ENCODE measurements at places on chromosomes 13 and 19. TPM values are rescaled to one million over a fixed set of nuclear protein-coding genes. Genes with fewer than 3 reads are reported as not detected.

Gene PRODH2
- polyA plus RNA-seq: 15.6 TPM

Gene SPACA4
- not detected for polyA plus RNA-seq

Gene ZAR1L
- not detected for polyA plus RNA-seq

- no peak for DNase-seq
Measured at GRCh38 chr19:55527197-55528029, 9.5 kb downstream of the SBK2 start.

DNA sequence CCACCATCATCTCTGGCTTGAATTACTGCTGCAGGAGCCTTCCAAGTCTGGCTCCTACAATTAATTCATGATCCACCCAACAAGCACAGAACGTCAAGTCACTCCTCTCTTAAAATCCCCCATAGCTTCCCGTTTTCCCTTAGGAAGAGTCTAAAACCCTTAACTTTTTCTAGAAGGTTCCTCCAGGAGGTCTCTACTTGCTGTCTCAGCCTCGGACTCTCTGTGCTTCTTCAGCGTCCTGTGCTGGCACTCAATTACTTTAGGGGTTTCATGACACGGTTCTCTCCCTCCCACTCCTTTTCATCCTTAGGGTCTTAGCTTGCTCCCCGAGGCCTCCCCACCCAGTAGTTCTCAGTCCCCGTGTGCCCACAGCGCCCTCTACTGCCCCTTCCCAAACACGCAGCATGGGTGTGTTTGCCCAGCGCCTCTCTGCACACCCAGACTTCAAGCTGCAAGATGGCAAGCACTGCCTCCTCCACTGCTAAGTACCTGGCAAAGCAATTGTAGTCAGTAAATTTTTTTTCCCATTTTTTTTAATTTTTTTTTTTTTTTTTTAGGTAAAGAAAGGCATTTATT lies 25.8 kb upstream of the MAP3K10 start:
- peak; percentile 29 for DNase-seq

DNA sequence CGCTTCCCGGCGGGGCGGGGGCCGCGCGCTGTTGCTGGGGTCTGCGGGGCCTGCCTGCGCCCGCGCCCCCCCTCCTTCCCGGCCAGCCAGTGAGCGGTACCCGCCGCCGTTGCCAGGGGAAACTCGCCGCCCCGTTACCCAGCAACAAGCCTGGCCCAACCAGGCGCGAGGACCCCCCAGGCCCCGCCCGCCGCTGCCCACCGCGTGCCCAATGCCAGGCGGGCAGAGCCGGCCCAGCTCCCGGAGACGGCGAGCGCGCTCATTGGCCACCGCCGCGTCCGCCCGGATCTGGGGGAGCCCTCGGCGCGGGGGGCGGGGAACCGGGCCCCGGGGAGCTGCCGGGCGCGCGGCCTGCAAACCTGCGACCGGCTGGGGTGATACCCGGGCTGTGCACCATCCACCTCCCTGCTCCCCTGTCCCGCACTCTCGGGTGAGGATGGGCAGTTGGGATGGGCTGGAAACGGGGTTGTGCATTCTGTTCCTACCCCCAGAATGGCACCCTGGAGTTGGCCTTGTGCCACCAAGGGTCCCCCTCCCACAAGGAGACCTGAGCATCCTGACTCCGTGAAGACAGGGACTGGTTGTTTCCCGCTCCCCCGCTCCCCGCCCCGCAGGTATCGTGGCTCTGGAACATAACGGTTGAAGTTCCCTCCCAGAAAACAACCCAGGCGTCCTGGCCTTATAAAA lies 8.8 kb upstream of the BBC3 start:
- DNase-seq: no peak

DNA sequence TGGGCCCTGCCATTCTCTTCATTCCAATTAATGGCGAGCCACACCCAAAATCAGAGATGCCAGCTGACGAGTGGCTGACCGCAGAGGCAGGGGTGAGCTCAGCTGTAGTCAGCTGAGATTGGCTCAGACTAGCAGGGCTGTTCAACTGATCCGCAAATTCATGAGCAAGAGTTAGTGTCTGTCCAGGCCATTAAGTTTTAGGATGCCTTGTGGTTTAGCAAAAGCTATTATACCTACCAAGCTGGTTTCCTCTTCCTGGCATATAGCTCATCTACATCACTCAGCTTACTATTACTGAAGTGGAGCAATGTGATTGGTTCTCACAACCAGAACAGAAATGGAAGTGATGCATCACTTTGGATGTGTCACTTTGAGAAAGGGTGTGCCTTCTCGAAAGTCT lies 148.7 kb downstream of the NALCN start:
- DNase-seq: no peak

GRCh38 chr19:32652894-32653598 lies 21.9 kb downstream of the ANKRD27 start:
- DNase-seq: no peak

DNA sequence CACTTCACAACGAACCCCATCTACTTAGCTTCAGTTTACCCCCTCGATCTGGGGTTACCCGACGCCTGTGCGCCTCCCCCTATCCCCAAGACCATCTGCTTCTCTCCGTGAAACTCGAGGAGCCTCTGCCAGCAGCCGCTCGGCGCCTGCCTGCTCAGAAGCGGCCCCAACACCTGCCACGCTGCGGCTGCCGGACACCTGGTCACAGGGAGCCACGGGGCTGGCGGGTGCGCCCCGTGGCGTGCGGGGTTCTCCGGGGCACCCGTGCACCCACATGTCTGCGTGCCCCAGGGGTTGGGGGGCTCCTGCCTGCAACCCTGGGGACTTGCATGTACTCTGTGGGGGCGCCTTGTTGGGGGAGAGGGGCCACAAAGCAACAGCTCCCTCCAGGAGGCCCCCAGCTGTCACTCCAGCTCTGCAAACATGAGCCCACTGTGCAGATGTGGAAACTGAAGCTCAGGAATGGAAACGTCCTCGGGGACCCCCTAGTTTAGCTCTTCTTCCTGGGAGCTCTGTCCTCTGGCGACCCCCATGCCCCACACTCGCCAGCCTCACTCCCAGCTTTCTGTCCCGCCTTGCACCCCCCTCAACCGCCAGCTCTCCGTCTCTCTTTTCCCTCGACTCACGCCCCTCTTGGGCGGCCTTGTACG lies 7.0 kb upstream of the SEMA6B start:
- DNase-seq: no peak

- DNase-seq: no peak
Measured at GRCh38 chr13:33127009-33127551, 110.9 kb downstream of the KL start.

DNA sequence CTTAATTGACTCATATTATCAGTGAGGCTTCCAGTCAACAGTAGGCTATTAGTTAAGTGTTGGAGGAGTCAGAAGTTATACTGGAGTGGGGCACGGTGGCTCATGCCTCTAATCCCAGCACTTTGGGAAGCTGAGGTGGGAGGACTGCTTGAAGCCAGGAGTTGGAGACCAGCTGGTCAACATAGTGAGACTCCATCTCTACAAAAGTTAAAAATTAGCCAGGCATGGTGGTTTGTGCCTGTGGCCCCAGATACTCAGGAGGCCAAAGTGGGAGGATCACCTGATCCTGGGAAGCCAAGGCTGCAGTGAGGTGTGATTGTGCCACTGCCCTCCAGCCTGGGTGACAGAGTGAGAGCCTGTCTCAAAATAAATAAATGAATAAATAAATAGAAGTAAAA lies 53.2 kb downstream of the COMP start:
- no peak for DNase-seq

DNA sequence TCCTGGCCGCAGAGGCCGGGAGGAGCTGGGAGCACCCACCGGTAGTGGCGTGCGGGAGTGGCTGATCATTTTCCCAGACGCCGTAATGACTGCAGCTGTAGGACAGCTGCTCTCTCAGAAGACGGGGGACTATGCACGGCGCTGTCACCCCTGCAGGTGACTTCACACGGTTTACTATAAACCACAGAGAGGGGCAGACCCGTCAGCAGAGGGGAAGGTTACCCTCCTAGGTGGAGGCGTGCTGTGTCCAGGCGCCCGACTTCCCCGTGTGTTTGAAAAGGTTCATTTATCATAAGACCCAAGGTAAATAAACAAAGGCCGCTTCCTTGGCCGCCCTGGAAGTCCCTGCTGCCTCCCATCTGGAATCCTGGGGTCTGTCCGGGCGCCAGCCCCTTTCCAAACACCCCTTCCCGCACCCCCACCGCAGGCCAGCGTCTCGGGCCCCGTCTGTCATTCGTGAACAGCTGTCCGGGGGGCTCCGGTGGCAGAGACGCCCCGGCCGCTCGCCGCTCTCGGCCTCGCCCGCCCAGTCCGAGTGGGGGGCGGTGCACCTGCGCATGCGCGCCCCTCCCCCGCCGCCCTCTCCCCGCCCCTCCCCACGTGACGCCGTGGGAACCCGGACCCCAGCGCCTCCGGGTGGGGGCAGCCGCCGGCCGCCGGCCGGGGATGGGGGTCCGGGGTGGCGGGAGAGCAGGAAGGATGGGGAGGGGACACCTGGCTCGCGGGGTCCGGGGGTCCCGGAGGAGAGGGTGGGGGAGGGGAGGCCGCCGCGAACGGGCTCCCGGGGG lies 915 bp downstream of the SHC2 start:
- no peak for DNase-seq

GRCh38 chr13:97441368-97441767 lies 7.4 kb downstream of the RAP2A start:
- DNase-seq: no peak

All from left renal pelvis (tissue), 4 donors.